Cortex of kidney (tissue), 1 donor: ENCODE measurements at places on chromosomes 12 and 14.

GRCh38 chr14:106442857-106443256 is 916.5 kb downstream of the TMEM121 start:
- DNase-seq = no peak

DNA sequence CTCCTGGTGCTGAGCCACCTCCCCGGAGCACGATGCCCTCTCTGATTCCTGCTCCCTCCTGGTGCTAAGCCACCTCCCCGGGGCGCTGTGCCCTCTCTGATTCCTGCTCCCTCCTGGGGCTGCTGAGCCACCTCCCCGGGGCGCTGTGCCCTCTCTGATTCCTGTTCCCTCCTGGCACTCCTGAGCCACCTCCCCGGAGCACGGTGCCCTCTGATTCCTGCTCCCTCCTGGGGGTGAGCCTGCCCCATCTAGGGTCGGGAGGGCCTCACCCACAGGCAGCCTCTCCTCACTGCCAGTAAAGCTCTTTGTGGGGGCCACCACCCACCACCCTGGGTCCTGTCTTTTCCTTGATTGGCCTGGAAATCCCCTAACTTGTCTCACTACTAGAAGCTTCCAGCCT is 327.6 kb upstream of the SFSWAP start:
- DNase-seq = no peak

GRCh38 chr12:55993230-55993853 is 3.7 kb upstream of the SUOX start:
- no peak for DNase-seq

DNA sequence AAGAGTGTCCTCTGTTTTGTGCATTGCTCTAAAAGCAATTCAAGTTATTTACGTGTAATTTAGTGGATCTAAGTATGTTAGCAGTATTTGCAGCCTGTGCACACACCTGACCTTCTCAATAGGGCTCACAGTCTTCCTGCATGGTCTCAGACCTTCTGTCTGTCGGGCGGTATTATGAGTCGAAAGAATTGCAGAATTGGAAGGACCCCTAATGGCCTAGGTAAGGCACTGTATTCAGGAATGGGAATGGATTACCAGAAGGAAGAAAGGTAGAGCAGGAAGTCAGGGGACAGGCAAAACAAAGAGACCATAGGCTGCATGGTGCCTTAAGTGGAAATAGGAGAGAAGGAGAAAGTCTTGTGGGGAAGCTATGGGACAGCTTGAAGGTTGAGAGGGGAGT is 341.6 kb downstream of the VRK1 start:
- DNase-seq = no peak

- DNase-seq = no peak
Observed at GRCh38 chr12:124727264-124727800, 136.3 kb downstream of the SCARB1 start.

DNA sequence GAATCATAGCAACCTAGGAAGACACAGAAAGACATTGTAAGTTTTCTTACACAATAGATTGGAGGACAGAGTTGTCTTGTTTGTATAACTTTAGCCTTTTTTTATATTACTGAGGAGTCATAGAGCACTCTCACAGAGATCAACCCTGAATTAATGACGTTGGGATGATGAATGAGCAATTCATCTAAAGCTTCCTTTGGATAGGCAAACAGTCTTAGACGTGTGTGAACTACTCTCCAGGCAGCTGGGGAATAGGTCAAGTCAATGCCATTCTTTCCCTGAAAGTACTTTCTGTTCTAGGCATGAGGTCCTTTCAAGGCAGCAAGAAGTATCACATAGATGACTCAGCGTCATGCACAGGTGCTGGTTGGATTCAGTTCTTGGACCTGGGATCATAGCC is 369.1 kb upstream of the NOVA1 start:
- DNase-seq = no peak

DNA sequence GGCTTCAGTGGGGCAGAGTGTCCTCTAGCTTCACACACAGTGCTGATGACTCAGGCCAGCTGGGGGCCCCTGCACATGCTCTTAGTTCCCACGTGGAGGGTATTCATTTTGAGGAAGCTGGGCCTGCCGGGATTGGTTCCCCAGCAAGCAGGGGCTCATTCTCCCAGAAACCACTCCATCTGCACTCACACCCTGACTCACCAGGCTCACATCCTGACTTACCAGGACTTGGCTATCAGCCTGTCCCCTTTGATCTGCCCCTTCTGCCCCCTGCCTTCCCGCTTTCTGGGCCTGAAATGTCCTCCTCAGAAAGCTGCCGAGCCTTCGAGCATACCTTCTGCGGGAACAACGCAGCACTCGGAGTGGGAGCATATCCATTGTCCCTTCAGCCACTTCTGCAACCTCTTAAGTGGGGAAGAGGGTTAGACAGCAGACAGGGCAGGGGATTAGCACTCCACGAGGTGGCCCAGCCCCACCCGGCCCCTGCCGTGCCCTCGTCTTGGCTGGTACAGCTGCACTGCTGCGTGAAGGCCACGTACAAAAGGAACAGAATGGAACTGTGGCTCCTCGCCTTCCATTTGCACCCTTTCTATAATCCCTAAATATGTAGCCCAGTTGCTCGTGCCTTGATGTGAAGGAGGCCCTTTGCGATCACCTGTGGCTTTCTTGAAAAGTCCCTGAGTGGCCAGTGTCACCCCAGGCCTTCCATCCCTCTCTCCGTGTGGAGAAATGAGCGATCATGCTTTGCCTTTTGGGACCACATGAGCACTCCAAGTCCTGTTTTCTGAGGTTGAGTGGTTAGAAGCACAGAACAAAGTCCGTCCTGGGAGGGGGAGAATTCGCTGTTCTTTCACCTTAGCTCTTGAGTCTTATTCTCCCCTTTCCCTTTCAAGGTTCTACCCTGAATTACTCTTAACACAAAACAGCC is 26.1 kb downstream of the TPCN1 start:
- no peak for DNase-seq

DNA sequence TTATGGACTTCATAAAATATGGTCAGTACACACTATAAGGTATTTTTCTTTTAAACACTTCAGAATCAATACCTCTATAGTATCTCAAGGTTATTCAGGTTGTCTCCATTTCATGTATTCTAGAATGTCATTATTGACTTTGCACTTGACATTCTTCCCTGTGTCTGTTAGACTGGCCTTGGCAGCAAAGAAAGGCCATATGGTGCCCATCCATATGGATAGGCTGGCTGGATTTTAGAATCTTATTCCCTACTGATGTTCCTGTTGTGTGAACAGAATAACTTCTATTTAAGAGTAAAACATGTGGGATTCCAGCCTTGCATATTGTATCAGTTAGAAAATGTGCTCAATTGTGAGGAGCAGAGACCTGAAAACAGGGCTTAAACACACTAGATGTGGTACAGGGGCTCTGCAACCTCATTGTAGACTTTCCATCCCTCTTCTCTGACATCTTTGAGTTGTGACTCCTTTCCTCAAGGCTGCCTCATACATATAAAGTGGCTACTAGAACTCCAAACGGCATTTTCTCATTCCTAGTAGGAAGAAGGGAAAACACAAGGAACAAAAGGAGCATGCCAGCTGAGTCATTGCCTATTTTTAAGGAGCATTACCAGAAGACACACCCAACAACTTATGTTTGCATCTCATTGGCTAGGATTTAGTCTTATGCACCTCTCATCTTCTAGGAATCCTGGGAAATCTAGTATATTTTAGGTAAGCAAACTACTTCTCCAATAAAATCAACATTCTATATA is 221.2 kb upstream of the TMPO start:
- DNase-seq = no peak

DNA sequence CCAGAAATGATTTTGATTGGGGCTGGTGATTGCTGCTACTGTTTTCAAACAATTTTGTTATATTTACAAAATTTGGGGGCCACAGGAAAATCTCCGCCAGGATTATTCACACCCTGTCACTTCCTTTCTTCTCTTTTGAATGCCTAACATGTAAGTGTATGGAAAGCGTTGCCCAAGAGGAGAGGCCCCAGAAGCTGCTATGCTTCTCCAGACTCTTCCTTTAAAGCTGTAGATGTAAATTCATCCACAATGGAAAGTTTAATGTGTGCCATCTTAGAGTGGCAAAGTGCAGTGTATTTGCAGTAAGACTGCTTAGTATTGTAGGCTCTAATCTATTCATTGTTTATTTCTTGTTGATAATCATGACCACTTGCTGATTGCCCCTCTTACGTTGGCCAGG is 136.7 kb upstream of the LRIG3 start:
- DNase-seq = no peak

- no peak for DNase-seq
Observed at GRCh38 chr14:63652406-63652805, 10.7 kb upstream of the WDR89 start.

DNA sequence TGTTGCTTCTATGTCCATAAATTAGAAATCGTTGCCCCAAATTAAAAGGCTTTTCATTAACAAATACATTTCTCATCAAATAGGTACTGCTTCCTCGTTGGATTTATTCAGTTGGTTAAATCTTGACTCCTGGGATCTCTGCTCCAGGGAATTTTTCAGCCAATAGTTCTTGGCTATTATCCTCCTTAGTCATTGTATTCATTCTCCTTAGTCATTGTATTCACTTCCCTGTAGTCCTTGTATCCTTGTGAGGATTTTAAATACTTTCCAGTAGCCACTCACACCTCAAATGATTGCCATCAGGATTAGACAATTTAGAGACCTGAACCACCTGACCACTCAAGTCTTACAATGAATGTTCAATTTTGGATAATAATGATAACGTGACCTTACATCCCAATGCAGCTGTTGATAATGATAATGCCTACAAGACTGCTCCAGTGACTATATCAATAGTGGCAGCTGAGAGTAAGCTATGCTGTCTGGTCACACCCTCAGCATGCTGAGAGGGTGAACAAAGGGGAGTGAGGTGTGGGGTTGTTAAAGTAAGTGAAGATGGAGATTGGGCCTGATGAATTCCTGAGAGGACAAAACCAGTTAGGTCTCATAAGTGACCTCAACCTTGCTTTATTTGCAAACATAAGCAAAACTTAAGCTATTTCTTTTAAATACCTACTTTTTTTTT is 193.7 kb upstream of the RTL1 start:
- DNase-seq = no peak

- no peak for DNase-seq
Observed at GRCh38 chr12:16103851-16104250, 173.6 kb downstream of the SLC15A5 start.

- no peak for DNase-seq
Observed at GRCh38 chr12:99806304-99806703, 158.8 kb downstream of the GARIN6 start.

GRCh38 chr12:100337299-100337698 is 19.6 kb upstream of the SLC17A8 start:
- no peak for DNase-seq

GRCh38 chr12:10668526-10668925 is 5.3 kb downstream of the STYK1 start:
- no peak for DNase-seq

- DNase-seq = no peak
Observed at GRCh38 chr12:6432991-6433390, 11.8 kb upstream of the CD27 start.

GRCh38 chr14:76759589-76759988 is 1.7 kb upstream of the VASH1 start:
- DNase-seq = no peak

DNA sequence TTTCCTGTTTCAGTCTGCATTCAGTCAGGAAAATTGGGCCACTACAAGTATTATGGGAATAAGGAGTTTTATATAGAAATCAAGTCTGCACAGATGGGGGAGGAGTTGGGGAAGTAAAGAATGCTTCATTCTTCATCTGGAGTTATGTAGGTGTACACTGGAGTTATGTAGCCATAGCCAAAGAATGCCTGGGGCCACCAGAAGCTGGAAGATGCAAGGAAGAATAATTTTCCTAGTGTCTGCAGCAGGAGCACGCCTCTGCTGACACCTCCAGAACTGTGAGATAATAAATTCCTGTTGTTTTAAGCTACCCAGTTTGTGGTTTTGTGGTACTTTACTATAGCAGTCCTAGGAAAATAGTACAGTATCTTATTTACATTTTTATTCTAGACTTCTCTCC is 333.4 kb downstream of the NELL2 start:
- no peak for DNase-seq

DNA sequence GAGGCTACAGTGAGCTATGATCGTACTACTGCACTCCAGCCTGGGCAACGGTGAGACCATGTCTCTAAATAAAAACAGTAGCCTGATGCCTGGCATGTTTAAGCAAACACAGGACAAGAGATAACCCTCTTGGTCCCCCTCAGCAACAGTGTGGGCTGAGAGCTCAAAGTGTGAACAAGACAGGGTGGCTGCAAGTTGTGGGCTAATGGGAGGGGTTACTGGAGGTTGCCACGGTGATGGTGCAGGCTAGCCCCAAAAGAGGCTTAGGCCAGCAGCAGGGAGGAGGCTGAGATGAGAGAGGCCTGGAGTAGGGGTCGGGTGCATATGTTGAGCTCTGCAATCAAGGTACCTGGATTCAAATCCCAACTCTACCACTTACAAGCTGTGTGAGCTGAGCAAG is 3.4 kb upstream of the LGMN start:
- DNase-seq = no peak

DNA sequence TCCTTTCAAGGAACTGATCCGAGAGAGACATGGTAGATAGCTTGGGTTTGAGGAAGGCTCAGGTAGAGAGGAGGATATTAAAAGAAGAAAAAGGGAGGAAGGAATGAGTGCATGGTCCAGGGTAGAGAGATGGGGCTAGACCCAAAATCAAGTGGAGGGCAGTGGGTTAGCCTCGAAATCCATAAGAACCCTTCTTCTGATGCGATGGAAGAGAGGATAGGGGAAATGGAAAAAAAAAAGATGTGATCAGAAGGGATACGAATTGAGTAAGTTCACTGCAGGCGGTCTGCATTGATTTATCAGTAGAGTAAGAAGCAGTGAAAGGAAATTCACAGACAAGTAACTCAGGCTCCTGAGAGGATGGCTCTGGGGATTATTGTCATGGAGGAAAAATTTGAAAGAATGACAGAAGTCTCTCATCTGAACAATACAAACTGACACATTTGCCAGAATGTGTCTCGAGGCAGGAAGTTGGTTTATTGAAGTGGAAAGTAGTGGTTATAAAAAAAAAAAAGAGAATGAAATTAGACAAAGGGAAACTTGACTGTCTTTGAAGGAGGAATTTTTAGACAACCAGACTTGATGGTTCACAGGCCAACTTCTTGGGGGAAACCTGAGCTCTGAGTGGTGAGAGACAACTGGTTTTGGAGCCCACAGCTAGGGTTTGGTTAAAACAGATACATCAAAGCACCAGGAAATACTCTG is 10.2 kb downstream of the PPFIBP1 start:
- no peak for DNase-seq

GRCh38 chr12:86613311-86613710 is 357.1 kb upstream of the MGAT4C start:
- no peak for DNase-seq

- no peak for DNase-seq
Observed at GRCh38 chr14:51697848-51698247, 46.1 kb downstream of the FRMD6 start.

- no peak for DNase-seq
Observed at GRCh38 chr12:108850854-108851573, 6.4 kb downstream of the SSH1 start.

DNA sequence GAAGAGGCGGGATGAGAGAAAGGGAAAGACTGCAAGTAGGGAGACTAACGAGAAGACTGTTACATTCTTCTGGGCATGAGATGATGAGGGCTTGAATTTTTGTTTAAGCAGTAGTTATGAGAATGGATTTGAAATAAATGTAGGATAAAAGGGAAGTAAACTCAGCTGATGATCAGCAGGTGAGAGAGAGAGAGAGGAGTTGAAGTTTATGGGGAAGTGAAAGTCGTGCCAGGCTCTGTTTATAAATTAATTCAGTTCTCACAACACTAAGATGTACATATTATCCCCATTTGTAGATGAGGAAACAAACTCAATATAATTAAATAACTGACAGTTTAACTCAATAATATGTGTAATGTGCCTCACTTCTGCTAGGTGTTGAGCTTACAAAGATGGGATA is 170.0 kb upstream of the RMST start:
- DNase-seq = no peak
